CD4-positive, CD25-positive, alpha-beta regulatory T cell (primary cell): ENCODE measurements at places on chromosomes 12 and 14.

GRCh38 chr14:104870368-104871144 is 5.5 kb downstream of the CEP170B start:
- peak; percentile 35 for DNase-seq

GRCh38 chr12:116539361-116539771 is 19.8 kb upstream of the MAP1LC3B2 start:
- no peak for DNase-seq

GRCh38 chr12:67002720-67003119 is 266.4 kb upstream of the CAND1 start:
- no peak for DNase-seq

DNA sequence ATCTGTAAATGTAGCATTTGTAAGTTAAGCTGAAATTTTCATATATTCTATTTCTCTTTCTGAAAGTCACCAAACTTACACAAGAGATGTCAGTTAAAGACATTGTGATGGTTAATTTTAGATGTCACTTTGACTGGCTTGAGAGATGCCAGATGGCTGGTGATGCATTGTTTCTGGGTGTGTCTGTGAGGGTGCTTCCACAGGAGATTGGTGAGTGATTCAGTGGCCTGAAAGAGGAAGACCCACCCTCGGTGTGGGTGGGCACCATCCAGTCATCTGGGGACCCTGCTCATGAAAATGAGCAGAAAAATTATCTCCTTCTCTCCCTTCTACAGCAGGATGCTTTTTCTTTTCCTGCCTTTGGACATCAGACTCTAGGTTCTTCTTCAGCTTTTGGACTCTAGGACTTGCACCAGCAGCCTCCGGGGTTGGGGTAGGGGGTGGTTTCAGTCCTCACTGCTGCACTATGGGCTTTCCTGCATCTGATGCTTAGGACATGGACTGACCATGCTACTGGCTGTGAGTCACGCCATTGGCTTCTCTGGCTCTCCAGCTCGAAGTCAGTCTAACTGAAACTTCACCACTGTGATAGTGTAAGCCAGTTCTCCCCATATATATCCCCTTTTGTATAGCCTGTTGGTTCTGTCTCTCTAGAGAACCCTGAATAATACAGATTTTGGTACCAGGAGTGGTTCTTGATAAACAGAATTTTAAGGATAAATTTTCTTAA is 20.9 kb downstream of the PDE6H start:
- no peak for DNase-seq

GRCh38 chr12:49331380-49332222 is 5.4 kb downstream of the C1QL4 start:
- no peak for DNase-seq

DNA sequence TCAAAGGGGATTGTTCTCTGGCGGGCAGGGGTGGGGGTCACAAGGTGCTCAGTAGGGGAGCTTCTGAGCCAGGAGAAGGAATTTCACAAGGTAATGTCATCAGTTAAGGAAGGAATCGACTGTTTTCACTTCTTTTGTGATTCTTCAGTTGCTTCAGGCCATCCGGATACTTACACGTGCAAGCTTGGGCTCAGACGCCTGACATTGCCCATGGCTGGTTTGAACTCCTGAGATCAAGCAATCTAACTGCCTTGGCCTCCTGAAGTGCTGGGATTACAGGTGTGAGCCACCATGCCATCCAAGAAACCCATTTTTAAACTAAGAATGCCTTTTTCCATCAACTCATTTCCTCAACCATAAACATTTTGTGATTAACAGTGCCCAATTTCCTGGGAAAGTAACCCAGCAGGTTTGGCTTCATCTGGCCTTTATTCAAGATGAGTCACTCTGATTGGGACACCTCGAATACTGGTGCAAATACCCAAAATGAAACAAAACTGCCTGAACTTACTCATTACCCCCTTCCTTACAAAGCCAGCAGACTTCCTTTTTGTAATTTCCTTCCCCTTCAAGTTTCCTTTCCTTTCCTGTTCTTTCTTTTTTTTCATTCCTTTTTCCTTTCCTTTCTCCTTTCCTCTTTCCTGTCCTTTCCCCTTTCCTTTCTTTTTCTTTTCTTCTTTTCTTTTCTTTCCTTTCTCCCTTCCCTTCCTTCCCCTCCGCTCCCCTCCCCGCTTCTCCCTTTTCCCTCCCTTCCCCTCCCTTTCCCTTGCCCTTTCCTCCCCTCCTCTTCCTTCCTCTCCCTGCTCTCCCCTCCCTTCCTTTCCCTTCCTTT is 10.2 kb upstream of the RNASE10 start:
- DNase-seq, result no peak

DNA sequence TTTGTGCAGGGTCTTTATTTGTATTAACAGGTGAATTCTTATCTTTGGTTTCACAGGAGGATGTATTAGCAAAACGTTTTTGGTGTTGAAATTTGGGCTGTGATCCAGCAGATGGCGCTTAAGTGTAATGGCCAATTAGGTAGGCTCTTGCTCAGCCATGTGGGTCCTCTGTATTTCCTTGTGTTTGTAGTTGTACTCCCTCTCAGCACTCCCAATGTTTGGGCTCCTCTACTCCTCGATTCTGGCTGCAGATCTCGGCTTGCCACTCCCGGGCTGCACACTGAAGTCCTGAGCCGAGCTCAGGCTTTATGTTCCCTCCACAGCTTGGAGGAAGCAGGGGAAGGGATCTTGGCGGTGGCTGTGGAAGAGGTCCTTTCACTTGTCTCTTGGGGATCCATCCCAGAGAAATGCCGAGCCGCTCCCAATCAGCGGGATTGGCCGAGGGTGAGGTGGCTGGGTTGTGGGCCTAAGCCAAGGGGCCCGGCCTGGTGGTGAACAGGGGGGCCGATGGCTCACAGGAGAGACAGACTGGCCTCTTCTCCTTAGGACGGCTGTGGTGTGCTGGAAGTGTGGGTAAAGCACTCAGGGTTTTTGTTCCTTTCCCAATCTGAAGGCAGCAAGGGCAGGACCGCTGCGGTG is 133.7 kb downstream of the AEBP2 start:
- DNase-seq, result no peak

DNA sequence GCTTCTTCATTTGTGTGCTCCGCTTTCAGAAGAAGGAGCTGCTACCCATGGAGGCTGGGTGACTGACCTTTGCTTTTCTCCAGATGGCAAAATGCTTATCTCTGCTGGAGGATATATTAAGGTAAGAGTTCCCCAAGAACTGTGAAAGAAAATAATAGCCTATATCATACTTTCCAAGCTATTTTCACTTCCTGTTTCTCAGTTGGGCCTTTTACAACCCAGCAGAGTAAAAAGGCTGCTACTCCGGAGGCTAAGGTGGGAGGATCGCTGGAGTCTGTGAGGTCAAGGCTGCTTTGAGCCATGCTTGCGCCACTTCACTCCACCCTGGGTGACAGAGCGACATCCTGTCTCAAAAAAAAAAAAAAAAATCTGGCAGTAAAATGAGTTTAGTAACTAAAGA is 82.1 kb downstream of the APAF1 start:
- DNase-seq, result no peak

DNA sequence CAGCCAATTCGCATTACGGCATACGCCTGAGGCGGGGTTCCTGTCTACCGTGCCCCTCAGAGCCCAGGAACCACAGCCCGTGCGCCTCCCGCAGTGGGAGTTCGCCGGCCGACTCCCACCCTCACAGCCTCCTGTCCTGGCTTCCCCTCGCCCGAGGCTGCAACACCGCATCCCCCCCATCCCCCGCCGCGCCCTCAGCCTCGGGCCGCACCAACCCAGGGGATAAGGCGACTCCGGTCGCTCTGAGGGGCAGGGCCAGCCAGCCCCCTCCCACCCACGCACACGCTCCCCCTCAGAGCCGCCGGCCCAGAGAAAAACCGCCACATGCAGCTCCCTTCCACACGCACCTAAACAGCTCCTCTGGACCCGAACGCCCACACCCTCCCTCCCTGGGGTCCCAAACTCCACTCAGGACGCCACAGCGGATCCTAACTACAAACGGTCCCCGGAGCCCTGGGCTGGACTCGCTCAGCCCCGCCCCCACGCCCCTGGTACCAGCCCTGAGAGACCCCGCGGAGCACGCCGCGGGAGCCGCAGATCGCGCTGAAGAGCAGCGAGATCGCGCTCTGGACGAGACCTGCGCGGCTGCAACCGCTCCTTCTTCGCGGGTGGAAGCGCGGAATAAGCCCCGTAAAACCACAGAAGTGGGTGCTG is at the start of gene C14orf39:
Gene C14orf39, minus strand, starts transcription at position 466 of the 654 bp plus-strand sequence. CDS start 985 bp downstream, outside the sequence.
- DNase-seq, result no peak

GRCh38 chr14:51185180-51185579 is 54.9 kb upstream of the TMX1 start:
- DNase-seq, result no peak

- no peak for DNase-seq
Measured at GRCh38 chr12:85782711-85783110, 53.5 kb downstream of the RASSF9 start.

- DNase-seq, result no peak
Measured at GRCh38 chr12:82366197-82366596, 7.9 kb downstream of the METTL25 start.

GRCh38 chr12:49871263-49871561 is 28.3 kb upstream of the BCDIN3D start:
- no peak for DNase-seq

DNA sequence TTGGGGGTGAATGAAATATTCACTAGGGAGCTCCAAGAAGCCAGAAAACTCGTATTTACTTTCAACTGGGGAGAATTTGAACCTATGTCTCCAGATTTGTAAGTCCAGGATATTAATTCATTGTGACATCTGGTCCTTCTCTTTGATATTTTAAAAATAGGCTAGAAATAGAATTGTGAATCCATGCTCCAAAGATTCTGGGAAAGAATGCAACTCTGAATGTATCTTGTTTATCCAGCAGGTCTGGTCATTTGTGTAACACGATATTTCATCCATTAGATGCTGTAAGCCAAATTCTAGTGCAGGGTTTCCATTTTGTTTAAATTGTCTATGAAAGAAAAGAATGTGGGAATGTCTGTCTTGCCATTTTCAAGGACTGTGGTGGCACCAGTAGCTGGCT is 334.7 kb downstream of the BMP4 start:
- no peak for DNase-seq

DNA sequence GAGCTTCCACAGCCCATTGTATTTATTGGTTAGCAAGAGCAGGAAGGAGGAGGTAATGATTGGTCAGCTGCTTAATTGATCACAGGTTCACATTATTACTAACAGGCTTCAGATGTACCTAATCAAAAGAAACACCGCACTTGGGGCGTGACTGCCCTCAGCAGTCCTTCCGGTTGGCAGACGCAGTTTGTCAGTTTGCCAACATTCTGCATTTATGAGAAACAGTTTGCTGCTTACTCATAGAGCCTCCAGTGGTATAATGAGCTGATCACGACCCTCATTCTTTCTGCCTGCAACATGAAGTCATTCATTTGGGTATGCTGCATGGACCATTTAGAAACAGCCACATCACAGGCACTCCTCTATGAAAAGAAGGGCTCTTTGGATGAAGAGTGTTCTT is 42.5 kb upstream of the PPM1H start:
- DNase-seq, result no peak

DNA sequence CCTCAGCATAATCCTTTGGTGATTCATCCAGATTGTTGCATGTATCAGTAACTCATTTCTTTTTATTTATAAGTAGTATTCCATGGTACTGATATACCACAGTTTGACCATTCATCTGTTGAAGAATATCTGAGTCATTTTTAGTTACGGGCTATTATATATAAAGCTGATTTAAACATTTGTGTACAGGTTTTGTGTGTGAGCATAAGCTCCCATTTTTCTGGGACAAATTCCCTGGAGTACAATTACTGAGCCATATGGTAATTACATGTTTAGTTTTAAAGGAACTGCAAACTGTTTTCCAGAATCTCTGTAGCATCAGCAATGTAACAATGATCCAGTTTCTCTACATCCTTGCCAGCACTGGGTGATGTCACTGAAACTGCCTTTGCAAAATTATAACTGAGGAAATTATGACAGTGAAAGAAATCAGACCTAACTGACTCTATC is 236.2 kb upstream of the KRR1 start:
- no peak for DNase-seq

DNA sequence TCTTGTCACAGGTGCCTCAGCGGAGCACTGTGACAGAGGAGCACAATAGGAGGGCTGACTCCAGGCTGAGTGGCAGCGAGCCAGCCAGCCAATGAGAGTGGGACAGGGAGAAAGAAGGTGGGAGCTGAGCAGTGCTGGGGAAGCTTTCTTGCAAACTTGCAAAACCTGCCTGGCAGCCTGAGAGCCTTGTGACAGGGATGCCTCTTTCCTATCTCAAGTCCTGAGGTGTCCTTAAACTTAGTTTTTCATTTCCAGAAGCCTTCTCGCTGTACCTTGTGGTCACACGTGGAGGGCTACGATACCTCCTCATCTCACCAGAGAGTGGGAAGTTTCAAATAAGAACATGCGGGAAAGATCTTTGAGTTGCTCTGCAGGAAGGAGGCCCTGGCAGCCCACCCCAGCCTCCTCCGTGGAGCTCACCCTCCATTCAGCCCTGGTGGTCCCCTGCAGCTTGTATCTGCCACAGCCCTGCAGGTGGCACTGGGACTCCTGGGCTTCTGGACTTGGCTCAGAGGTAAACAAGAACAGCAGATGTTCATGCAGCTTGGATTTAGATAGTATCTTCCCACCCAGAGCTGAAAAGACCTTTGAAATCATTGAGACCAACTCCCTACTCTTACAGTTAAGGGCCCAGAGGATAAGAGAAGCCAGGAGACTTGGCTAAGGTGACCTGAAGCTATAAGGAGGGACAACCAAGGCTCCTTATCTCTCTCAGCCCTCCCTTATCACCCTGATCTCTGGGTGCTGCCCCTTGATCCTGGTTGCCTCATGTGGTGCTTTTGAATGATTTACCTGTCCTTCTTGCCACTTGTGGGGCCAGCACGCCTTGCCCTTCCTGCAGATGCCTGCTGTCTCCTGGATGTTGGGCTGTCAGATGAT is 153.5 kb upstream of the MAX start:
- DNase-seq, result no peak

GRCh38 chr14:94317259-94317658 is 5.9 kb downstream of the SERPINA6 start:
- no peak for DNase-seq

GRCh38 chr12:45458854-45459807 is 243.2 kb downstream of the ANO6 start:
- no peak for DNase-seq

DNA sequence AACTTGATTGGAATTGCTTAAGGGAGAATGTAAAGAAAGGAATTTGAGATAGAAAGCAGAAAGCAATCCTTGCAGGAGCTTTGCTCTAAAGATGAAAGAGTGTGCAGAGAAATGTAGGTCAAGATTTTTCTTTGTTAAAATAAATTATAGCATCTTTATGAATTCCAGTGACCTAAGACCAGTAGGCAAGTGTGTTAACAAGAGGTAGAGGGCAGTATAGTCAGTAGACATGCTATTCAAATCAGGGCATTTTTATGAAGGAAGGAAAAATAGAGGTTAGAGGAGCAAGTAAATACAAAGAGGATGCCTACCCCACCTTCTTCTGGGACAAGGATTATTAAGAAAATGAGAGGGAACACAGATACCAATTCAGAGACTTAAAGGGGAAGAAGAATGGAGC is 148.5 kb downstream of the PLCZ1 start:
- DNase-seq, result no peak

DNA sequence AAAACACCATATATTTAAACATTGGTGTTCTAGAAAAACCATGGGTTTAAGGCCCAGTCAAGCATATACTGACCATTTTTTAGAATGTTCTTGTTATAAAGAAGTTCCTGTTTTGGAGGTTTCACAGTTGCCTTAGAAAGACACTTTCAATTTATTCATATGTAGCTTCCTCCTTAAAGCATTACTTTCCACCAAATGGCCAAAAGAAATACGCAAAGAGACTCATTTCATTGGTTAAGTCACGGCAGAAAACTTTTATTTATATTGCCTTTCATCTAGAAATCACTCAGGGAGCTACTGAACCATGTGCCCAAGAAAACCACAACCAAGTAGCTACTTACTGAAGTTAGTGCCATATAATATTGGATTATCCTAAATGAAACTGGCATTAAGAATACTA is 40.0 kb downstream of the MYBPC1 start:
- DNase-seq, result no peak

- no peak for DNase-seq
Measured at GRCh38 chr12:88650715-88651114, 70.4 kb upstream of the KITLG start.
